Posterior cingulate gyrus (tissue), 11 donors: ENCODE measurements at places on chromosomes 5 and 9.
A peak's percentile ranks its signal among the peaks of the same experiment; 100 is the strongest.

- peak; percentile 55 for DNase-seq
These were observed 315.4 kb downstream of the CTNND2 start for GRCh38 chr5:11588803-11589202.

- no peak for DNase-seq
These were observed 552.0 kb upstream of the CLINT1 start for GRCh38 chr5:158410976-158411375.

- no peak for DNase-seq
These were observed 1295.8 kb downstream of the EFNA5 start for GRCh38 chr5:106374956-106375355.

- DNase-seq, result no peak
These were observed 134.3 kb downstream of the CDH18 start for GRCh38 chr5:19853616-19854240.

DNA sequence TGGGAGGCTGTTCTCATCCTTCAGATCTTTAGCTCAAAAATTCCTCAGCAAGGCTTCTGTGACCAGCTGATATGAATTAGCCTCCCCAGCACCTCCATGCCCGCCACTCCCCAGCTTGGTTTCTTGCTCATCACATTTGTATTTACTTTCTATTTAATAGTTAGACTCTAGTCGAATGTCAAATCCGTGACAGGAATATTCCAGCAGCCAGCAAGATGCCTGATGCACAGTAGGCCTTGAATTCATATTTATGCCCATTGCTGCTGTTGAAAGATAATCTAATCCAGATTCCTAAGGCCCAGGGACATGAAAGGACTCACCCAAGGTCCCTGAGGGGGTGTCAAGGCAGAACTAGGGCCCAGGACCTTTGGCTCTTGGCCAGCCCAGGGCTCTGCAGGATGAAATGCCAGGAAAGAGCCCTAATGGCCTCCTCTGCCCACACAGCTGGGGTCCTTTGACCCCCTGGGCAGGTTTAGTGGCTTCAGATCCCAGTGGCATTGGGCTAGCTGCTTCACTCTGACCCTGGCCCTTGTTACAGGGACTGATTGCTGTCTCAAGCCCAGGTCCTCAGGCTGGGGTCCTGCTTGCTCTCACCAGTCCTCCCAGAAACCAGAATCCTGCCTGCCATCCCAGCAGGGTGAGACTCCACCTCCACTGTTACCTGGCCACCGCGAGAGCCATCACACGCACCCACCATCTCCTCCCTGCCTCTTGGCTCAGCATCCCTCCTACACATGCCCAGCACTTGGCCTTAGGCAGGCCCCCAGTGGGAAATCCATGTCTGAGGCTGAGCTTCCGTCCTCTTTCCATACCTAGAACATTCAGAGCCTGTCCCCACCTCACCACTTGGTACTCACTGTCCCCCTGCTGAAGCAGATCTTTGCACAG is 7.3 kb downstream of the CSF1R start:
- no peak for DNase-seq

DNA sequence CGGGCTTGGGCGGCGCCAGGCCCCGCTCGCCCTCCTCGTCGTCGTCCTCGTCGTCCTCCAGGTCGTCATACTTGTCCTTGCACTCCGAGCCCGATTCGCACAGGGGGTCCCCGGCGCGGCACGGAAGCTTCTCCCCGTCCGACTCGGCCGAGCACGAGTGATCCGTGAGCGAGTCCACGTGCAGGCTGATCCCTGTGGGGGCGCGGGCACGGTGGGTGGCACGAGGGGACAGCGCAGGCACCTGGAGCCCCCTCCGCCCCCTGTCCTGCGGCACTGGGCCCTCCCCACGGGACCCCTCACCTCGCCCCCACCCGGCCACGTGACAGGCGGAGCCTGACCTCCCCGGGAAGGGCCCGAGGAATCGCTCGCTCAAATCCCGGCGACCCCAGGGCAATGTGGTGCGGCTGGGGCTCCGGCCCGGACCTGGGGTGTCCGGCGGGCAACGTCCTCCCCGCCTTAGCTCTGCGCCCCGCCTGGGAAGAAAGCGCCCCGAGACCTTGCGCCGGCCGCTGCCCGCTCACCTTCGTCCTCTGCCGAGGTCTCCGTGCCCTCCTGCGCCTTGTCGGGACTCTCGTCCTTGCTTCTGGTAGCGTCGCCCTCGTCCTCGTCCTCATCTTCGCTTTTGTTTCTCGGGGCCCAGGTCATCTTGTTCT is 2.5 kb downstream of the IRX2 start:
- peak; percentile 80 for DNase-seq
